ENCODE measurements at places on chromosomes 6 and 20. TPM values are rescaled to one million over a fixed set of nuclear protein-coding genes. Genes with fewer than 3 reads are reported as not detected.
A peak's percentile ranks its signal among the peaks of the same experiment; 100 is the strongest.

DNA sequence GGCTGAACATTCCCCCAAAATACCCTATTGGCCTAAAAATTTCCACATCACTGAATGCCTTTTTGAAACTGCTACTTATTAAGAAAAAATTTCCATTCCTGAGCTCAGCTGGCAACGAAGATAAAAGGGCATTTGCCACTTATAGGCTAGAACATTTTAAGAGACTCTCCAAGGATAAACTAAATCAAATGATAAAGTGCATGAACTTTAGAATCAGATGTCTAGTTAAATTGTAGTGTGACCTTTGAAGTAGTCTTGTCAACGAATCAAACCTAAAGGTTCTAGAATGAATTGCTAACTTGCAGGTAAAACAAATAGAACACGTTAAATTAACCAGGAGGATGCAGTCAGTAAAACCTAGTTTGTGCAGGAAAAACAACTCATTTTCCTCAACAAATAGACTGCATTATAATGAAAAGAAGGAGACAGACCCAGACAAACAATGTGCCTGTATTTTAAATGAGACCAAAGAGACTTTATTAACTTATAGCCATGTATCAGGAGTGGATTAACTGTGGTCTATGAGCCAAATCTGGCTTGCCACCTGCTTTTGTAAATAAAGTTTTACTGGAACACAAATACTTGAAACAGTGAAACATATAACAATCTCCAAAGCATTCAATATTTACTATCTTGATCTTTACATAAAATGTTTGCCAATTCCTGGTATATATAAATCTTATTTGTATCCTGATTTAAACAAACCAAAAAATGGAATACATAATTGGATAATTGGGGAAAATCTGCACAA, 184.4 kb downstream of the MEI4 start:
- DNase-seq: no peak

- DNase-seq: no peak
Observed at GRCh38 chr6:26250698-26251044, 114.3 kb upstream of the BTN3A2 start.

The ACSS1 gene
- total RNA-seq: 47.0 TPM

The CCM2L gene
- not detected for total RNA-seq

The CFB gene
- total RNA-seq: 2.6 TPM

- DNase-seq: no peak
Observed at GRCh38 chr20:46584508-46584907, 34.1 kb upstream of the OCSTAMP start.

The RAB23 gene
- 4.5 TPM for total RNA-seq

DNA sequence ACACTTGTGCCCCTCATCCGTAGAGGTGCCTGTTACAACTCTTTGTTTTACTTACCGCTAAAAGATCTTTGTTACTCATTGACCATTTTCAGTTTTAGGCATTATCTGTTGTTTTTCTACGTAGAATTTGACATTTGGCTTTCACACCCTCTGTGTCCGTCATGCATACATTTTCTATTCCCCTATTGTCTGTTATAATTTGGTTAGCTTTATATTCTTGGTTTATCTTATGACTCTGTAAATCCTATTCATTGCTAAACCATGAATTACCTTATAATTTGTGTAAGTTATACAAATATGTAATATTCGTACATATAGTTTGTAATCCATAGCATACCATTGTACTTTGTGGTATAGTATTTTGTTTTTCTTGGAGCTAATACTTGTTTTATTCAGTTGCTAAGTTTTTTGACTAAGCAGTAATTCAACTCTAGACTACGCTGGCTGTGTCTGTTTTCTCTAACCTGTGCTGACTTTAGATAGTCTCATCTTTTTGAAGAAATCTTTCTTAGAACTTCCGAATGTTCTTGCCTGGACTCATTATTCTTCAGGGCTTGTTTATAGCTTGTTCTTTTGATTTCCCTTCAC, 21.8 kb downstream of the CDC5L start:
- DNase-seq: no peak

The RAD21L1 gene
- not detected for total RNA-seq

The RNF144B gene
- total RNA-seq: 3.9 TPM

- no peak for DNase-seq
Observed at GRCh38 chr6:89133981-89134380, 11.9 kb upstream of the PM20D2 start.

DNA sequence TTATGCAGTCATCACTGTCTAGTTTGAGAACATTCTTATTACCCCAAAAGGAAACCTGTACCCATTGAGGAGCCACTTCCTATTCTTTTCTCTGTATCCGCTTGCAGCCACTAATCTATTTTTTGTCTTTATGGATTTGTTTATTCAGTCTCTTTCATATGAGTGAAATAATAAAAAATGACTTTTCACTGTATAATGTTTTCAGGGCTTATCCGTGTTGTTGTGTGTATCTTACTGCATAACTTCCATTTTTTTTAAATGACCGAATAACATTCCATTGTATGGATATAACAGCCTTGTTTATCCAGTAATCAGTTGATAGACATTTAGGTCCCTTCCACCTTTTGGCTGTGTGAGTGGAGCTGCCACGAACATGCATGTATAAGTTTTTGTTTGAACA, 86.6 kb downstream of the ZFAND3 start:
- no peak for DNase-seq

DNA sequence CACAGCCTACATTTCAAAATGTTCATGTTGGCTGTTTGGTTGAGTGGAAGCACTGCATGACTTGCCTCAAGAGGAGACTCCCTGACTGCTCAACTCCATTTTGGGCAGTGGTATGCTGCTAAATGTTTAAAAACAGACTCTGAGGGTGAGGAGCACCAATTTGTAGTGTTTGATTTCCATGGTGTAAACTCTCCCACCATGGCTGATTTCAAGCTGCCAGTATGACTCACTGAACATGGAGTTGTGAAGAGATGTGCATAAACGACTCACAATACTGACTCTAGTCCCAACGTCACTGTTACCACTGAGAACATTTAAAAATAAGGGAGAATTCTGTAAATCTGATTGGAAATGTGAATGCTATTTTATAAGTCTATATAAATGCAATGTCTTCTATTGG, 70.4 kb downstream of the BACH2 start:
- DNase-seq: no peak

DNA sequence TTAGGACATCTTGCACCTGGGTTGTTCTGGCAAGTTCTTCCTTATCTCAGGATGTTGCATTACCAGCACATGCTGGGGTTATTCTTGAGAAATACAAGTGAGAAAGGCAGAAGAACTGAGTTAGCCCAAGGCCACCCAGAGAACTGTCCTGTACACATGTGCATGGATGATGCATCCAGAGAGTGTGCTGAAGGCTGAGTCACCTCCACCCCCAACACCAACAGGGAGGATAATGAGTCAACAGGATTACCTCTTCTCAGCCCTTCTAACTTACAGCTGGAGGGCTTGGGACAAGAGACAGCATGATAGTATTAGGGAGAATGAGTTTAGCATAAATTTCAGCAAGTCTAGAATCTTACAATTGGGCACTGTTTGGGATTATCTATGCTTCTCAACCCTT, 8.5 kb downstream of the SCGN start:
- no peak for DNase-seq

The MLN gene
- total RNA-seq: not detected

- no peak for DNase-seq
Observed at GRCh38 chr6:111417181-111417585, 65.8 kb downstream of the REV3L start.

The SOBP gene
- 0.08 TPM for total RNA-seq

The OSBPL2 gene
- total RNA-seq: 49.8 TPM

GRCh38 chr6:108454356-108454755, 106.4 kb upstream of the FOXO3 start:
- no peak for DNase-seq

GRCh38 chr6:162442687-162443086, 284.9 kb downstream of the PRKN start:
- DNase-seq: peak; percentile 55

- no peak for DNase-seq
Observed at GRCh38 chr6:48150701-48151100, 39.7 kb upstream of the PTCHD4 start.

The HNF4A gene
- total RNA-seq: 70.7 TPM

- DNase-seq: peak; percentile 20
Observed at GRCh38 chr20:45783656-45784294, 7.9 kb downstream of the WFDC3 start.

The MDFI gene
- 0.36 TPM for total RNA-seq

DNA sequence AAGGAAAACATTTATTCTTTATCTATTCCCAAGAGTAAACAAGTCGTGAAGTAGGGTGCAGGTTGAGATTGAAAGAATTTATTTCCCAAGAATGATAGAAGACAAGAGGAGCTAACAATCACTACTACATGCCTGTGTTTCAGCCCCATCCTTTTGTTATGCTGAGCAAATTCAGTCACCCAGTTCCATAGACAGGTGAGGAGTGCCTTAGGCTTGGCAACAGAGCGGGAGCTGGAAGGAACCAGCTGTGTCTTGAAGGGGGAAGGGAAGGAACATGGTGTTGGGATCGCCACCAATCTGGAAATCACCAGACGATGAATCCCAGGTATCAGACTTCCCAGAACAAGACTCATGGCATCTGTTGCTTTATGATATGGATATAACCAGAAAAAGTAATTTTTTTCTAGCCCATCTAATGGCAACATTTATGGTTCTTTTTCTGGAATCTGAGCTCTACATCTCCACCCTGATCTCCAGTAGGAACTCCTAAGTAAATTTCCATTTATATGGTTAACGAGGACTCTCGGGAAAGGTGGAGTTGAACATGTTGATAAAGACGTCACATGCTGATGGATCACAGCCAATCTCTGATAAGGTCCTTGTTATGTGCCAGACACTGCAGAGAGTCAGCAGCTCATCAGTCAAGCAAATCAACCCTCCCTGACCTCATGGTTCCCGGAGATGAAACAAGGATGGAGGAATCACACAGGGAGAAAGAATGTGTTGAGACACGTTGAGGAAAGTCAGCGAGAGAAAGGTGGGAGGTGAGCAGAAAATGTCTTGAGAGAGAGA, 344.9 kb downstream of the SMOC2 start:
- DNase-seq: no peak

GRCh38 chr6:47310131-47310480, 401 bp upstream of the TNFRSF21 start:
- no peak for DNase-seq

DNA sequence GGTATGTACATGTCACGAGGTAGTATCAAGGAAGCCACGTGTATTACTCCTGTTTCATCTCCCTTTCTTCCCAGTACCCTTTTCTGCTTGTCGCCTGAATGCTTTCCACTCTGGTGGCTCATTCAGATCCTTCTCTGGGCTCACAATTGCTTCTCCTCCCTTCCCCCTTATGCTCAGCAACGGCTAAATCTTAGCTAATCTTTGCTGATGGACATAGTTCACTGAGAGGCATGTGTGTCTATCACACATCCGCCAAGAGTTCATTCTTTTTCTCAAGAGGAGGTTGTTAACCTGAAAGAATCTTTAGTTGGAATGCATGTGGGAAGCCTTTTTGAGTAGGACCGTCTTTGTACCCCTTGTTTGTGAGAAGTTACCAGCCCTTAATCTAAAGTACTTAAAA, 25.8 kb upstream of the MROH8 start:
- no peak for DNase-seq

DNA sequence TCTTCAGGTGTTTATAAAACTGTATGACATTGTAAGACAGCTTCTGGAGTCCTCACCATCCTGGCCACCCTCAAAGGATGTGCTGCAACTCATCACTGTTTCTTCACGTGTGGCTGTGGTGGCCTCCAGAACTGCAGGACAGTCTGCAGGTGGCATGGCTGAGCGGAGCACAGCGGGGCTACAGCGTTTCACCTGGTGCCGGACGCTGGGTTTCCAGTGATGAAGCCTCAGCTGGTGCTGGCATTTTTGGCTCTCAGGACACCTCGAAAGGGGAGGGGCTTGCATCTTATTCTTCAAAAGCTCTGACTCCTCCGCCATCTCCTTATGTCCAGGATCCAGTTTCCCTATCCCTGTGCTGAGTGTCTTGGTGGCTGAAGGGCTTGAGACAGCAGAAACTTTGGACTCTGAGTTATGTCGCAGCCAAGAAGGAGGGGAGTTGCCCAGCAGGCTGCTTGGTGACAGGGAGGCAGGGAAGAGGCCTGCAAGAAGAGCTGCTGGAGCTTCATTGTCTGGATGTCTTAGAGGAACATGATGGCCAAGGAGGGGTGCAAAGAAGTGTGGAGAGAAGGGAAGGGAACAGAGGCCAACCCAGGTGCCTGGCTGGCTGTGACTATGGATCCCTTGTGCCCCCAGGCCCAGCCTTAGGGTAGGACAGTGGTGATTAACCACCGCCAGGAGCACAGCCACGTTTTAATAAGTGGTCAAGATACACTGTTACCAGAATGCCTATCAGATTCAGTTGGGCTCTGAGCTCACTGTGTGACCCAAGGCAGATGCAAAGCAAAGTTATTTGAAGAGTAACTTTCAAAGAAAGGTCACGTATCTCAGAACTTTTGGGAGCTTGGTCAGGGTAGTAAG, 58.7 kb downstream of the GTF2H5 start:
- DNase-seq: peak; percentile 42

The TUBB2B gene
- 2.5 TPM for total RNA-seq

The KCNK5 gene
- 31.8 TPM for total RNA-seq

DNA sequence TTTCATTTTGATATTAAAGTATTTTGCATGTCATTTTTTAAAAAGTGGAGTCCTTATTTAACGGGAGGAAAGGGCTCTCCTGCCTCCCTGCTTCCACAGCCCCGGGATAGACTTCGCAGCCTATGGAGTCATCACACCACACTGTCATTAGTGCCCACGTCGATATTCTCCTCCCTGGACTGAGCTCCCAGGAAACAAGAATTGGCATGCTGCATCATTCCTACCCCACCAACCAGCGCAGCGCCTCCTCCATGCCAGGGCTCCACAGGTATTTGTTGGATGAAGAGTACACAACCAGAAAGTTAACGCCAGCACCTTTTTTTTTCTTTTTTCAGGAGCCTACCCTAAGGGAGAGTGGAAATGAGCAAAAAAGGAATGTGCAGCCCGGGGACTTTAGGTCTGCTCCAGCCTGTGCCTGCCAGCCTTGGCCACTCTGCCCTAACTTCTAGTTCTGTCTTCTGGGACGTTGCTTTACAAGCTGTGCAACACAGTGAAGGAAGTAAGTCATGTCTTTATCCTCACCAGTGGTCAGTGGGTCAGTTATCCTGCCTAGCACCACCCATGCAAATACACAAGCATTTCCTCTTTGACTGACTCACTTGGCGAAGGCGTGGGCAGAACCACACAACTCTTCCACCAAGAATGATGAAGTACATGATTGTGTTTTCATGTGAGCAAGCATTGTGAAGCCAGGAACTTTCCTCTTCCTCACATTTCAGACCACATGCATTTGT, 180.7 kb upstream of the UST start:
- DNase-seq: peak; percentile 62

GRCh38 chr6:99016355-99016754, 68.6 kb upstream of the FBXL4 start:
- DNase-seq: no peak

The ENPP3 gene
- not detected for total RNA-seq
